ENCODE measurements at places on chromosomes 7 and 10. TPM values are rescaled to one million over a fixed set of nuclear protein-coding genes. Genes with fewer than 3 reads are reported as not detected.

GRCh38 chr7:124033095-124033806 lies 384 bp upstream of the TMEM229A start:
- DNase-seq = no peak

- no peak for DNase-seq
Measured at GRCh38 chr10:112184379-112184778, 814 bp upstream of the GPAM start.

- no peak for DNase-seq
Measured at GRCh38 chr7:146956321-146956720, 839.7 kb downstream of the CNTNAP2 start.

- DNase-seq = no peak
Measured at GRCh38 chr10:70343312-70343711, 39.1 kb downstream of the LRRC20 start.

DNA sequence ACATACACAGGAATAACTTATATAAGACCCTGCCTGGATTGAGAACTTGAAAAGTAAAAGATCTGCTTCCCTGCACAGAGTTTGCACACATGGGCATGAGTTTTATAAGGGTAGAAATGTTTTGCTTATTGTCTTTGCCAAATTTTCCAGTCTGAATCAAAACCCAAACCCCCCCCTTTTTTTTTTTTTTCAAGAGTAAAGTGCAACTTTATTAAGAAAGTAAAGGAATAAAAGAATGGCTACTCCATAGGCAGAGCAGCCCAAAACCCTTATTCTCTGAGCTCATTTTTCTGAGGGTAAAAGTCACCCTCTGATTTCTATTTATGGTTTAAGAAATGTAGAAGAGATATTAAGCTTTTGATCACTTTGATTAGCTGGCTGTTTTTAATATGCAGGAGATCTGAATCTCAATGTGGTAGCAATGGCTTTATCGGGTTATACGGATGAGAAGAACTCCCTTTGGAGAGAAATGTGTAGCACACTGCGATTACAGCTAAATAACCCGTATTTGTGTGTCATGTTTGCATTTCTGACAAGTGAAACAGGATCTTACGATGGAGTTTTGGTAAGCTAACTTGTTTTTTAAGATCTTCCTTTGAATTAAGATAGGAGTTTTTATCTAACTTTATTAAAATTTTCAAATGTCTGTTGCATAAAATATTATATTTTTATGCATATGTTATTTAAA lies 18.7 kb downstream of the MIOS start:
- DNase-seq = no peak

GRCh38 chr7:130902755-130903357 lies 168.8 kb upstream of the KLF14 start:
- DNase-seq = no peak

DNA sequence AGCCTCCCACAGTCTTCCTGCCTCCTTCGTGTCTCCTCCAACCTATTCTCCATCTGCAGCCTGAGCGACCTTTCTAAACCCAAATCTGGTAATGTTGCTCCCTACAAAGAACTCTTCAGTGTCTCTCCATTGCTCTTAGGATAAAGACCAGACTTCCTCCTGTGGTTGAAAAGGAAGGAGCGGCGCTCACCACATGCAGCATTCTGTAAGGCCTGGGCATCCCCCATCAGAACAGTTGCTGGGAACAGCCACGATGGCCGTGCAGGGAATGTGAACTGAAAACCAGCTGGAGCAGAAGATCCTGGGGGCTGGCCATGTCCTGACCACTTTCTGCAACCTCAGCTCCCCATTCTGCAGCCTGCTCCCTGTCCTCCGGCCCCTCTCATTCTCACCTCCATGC lies 237.8 kb upstream of the ZMIZ1 start:
- DNase-seq = no peak

- DNase-seq = no peak
Measured at GRCh38 chr10:61175316-61175715, 231.3 kb upstream of the RHOBTB1 start.

- no peak for DNase-seq
Measured at GRCh38 chr10:17873946-17874345, 64.8 kb downstream of the MRC1 start.

DNA sequence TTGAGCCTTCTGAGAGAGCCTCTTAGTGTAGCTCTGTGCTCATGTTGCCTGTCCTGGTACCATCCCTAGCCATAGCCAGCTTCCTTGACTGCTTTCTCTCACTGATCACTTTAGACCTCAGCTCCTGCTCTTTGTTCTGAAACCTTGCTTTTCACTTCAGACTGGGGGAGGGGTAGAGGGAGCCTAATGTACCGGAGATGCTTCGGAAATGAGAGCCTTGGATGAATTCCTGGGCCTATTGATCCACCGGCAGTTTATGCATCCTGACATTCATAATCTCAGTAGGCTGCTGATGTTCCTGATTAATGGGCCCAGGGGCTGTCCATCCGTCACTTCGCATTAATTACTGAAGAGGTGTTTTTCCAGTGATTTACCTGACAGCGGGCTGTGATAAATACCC lies 38.8 kb downstream of the R3HCC1L start:
- DNase-seq = no peak

DNA sequence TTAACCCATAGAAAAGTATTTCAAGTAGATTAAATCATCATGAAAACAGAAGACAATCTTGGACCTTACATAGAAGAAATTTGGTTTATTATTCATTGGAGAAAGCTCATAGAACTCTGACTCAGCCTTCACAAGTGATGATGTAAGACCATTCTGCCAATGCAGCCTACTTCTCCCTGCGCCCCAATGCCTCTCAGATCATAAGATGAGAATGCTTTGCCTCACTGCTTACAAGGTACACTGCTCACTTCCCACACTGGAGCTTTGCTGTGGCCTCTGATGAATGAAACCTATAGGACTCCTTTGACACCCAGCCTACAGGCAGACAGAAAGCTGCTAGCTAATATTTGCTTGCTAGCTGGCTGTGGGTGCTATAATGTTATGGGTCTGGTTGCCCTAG lies 569.4 kb upstream of the STEAP1 start:
- no peak for DNase-seq

DNA sequence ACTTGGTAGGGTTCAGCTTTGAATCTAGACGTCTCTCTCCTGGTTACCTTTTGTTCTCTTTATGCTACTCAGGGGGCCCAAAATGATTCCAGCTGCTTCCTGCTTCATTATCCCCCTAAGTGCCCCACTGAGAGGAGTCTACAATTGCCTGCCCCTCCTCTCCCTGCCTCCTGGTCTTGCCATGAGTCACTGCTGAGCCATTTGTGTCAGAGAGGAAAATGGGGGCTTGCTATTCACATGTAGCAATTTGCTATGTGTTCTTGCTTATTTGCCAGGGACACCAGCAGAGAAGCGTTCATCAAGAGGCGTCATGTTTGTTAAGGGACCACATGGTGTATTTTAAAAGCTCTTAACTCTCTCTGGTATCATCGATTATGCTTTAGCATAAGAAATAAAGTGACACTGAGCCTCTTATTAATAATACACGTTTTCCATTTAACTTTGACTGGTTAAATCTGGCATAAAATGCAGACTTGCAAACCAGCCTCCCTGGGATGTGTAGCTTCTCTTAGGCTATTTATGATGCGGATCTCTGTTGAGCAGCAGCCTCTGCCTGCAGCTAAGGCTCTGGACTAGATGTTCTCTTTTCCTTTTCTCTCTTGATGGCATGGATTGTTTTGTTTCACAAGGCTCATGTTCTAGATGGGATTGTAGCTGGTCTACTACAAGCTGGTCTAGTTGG lies 239.3 kb downstream of the AUTS2 start:
- DNase-seq = no peak

DNA sequence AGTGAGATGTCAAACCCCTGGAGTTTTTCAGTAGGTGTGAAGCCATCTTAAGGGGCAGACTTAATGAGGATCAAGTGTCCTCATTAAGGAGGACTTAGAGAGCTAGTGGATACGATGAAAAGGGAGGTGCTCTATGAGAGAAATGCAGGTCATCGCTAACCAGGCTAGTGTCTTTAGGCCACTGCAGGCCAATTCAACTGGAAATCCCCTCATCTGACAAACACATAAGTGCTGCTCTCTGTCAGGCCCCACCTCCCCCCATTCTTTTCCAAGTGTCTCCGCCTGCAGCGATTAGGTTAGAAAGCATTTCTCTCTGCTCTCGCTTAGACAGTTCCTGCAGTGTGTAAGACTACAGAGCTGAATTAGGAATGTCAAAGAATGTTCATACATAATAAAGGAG lies 33.7 kb downstream of the RBM28 start:
- DNase-seq = no peak

DNA sequence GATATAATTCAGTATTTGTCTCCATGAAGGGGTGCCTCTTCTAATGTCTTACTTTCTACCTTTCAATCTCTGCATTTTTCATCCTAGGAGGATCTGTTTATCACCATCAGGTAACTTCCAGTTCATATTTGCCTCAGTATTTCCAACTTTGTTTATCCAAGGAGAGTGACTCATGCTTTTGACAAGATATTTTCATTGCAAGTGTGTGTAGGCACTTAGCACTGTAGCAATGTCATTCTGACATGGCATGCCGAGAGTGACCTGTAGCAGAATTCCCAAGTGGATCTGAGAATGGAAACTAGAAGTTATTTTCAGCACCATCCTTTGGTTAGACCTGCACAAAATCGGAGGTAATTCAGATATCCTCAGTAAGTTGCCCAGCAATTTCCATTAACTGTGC lies 129.9 kb downstream of the INHBA start:
- no peak for DNase-seq

C7orf57 gene
- total RNA-seq = 0.10 TPM

OPN4 gene
- total RNA-seq = not detected

ITPRIP gene
- total RNA-seq = 26.5 TPM

ITGA8 gene
- not detected for total RNA-seq
